PC-3 (cell line): ENCODE measurements at places on chromosomes 6 and 20. TPM values are rescaled to one million over a fixed set of nuclear protein-coding genes. Genes with fewer than 3 reads are reported as not detected.

Gene OTOR
- total RNA-seq = not detected in 2 replicates

Gene DNAJC5
- total RNA-seq = 73.7 and 80.1 TPM in 2 replicates

Gene C6orf163
- 0.62 and 0.69 TPM in 2 replicates for total RNA-seq

Gene HLA-DQA2
- total RNA-seq = not detected in 2 replicates

Gene CCDC167
- total RNA-seq = 54.1 and 56.9 TPM in 2 replicates

Gene TBXT
- total RNA-seq = not detected in 2 replicates

Gene IL17A
- total RNA-seq = not detected in 2 replicates

Gene CCN6
- not detected in 2 replicates for total RNA-seq

Gene SPEF1
- total RNA-seq = 2.0 and 2.6 TPM in 2 replicates

Gene SRSF3
- total RNA-seq = 206 and 297 TPM in 2 replicates

Gene EYS
- 0.07 TPM in 1 of 2 replicates, not detected in the other for total RNA-seq

DNA sequence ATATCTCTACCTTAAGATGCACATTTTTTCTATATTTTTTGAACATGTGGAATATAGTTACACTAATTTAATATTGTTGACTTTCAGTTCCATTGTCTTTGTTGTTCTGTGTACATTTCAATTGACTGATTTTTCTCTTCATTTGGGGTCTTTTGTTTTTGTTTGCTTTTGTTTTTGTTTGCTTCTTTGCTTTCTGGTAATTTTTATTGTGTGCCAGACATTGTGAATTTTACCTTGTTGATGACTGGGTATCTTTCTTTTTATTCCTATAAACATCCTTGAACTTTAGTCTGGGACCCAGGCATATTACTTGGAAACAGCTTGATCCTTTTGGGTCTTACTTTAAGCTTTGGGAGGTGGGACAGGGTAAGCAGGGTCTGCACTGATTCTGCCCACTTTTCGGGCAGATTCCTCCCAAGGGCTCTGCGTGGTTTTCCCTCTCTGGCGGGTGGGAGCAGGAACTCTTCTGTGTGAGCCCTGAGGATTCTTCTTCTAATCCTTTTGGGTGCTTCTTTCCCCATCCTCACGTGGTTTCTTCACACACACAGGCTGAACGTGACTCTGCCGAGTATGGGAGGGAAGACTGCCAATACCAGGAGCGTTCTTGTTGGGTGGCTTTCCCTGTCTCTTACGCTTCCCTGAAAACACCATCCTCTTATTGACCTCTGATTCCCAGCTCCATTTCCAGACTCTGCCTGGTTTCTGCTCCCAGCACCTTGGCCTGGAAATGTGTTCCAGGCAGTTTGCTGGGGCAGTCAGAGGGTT lies 200.5 kb downstream of the ARID1B start:
- DNase-seq = no peak

- DNase-seq = no peak
Observed at GRCh38 chr6:120304223-120304622, 954.7 kb upstream of the MAN1A1 start.

- peak; percentile 80 for DNase-seq
Observed at GRCh38 chr20:49508435-49509199, 26.1 kb upstream of the KCNB1 start.

DNA sequence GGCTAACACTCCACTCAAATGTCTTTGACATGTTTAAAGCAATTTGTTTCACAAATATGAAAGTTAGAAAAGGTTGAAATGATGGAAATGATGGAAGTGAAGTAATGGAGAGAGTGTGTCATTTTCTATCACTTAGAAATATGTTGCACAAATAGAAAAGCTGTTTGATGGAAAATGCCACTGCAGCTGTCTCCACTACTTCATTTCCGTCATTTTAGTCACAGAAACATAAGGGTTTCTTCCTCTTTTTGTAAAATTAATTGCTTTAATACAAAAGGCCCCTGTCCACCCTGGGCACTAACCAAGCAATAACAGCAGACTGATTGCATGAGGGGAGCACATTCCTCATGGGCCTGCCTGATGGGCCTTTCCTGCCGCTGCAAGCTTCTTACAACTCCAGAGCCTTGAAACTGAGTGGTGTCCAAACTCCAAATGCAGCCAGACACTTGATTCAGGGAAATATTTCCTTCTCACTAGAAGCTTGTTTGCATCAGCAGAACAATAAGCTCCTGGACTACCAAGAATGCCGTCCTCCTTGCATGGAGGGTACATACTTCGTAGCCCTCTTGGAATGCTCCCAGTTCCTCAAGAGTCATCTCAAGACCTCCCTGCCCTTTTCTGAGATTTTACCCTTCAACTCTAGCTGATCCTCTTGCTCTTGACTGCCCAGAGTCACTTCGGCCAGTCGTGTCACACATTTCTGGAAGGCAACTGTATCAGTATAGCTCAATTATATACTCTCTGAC lies 36.1 kb downstream of the F13A1 start:
- DNase-seq = no peak

- DNase-seq = no peak
Observed at GRCh38 chr6:126131246-126131645, 144.9 kb downstream of the TRMT11 start.

GRCh38 chr6:55704421-55704820 lies 125.4 kb upstream of the HMGCLL1 start:
- DNase-seq = peak; percentile 54

- no peak for DNase-seq
Observed at GRCh38 chr20:11120431-11120830, 446.6 kb upstream of the JAG1 start.

DNA sequence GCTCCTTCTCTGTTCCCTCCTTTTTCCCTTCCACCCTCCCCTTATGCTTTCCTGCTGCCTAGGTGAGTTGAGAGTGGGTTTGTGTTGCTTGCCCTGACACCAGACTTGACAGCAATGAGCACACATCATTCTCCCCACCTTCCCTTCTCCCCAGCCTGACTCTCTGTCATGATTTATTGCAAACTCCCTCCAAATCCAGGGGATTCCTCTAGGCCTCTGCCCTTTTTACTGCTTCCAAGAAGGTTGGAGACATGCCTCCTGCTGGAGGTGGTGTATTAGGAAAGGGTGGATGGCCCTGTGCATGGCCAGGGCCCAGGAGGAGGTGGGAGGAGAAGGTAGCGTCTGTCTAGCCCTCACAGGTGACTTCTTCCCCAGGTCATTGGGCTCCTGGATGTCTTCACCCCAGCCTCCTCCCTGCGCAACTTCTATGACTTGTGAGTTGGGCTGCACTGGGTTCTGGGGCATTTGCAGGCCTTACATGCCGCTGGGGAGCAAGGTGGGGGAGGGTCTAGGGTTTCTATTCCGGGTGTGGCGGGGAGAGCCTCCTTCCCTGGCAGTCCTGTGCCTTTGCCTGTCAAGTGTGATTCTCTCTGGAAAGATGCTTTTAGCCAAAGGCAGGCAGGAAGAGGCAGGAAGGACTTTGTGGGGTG lies 2.1 kb downstream of the MAPK13 start:
- DNase-seq = no peak

DNA sequence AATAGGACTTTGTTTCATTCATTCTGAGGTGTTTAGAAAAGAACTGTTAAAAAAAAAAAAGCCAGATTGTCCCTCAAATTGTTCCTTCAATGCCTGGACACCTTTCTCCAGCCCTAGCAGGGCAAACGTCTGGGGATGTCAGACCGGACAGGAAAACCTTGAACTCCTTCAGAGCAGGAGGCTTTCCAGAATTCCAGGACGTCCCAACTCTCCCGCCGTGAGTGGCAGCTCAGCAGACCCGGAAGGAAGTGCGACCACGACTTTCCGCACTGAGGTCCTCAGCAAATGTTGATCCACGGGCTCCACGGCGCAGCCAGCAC lies 139.1 kb downstream of the DLL1 start:
- DNase-seq = no peak

DNA sequence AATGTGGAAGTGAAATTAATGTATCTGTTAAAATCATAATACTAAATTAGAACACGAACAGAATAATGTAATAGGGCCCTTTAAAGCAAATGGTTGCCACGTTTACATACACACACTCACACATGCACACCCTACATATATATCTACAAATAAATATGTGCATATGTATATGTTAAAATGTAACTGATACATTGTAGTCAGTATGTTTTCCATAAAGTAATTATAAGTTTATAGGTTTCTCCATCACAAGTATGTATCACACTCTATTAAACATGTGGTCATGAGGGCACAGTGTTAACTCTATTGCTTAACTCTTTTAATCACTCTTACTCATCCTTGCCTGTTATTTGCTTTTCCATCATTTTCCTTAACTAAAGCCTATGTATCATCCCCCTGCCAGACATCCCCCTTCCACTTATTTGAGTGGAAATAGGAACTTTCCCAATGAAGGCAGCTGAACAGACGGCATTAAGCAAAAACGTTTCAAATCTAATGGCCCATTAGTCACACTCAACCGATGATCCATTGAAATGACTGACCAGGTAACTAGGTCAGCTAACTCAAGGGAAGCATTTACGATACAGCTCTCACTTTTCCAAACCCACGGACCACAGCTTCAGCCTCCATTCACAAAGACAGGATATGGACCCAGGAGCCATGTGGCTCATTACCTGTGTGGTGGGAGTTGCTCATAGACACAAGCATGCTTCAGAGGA lies 89.3 kb downstream of the HAO1 start:
- peak; percentile 97 for DNase-seq

- no peak for DNase-seq
Observed at GRCh38 chr6:161658211-161658610, 384.4 kb upstream of the AGPAT4 start.

DNA sequence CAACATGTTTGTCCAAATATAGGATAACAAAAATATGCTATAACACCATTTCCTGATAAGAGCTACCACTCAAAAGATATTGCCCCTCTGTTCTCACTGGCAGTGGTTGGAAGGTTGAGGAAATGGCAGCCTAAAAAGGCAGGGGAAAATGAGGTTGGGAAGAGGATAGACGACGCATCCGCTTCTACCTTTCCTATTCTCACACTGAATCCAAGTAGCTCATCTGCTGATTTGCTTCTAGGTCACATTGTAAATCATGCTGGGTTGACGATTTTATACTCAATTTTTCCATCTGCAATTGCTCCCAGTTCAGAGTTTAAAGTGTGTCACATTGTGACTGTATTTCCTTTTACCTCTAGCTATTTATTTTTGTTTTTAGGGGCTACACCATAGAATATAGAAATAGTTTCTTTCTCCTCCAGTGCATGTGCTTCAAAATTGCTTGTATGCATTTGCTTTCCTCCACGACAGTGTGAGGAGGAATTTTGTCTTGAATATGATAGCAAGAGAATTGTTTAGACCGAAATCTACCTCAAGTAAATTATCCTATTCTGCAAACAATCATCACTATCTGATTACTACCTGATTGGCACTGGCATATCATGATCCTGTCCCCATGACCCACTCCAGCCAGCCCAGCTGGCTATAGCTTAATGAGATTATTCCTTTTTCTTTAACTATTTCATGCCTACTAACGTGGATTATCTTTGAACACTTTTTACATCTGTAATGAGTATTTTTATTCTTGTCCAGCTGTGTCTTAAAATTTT lies 179.6 kb upstream of the RAB32 start:
- DNase-seq = no peak

DNA sequence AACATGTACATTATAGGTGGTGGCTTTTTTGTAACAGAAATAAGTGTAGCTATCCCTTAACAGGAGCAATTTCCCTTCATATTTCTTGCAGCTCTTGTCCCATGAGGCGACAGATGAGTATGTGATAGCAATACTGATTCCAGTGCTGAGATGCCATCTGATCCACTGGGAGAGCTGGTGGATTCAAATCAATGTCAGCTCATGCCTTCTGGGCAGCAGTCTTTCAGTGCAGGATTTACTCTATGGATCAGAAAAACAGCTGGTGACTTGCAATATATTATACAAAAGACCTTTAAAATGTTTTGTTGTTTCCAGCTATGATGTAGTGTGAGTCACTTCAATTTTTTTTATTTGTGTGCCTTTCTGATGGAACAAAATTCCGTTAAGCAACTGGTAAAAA lies 259.9 kb upstream of the SASH1 start:
- peak; percentile 2 for DNase-seq

GRCh38 chr20:56932575-56933330 lies 303.6 kb downstream of the TFAP2C start:
- DNase-seq = peak; percentile 53

- no peak for DNase-seq
Observed at GRCh38 chr20:40510622-40511021, 178.4 kb downstream of the MAFB start.

- DNase-seq = no peak
Observed at GRCh38 chr20:57392512-57393271, 1.5 kb downstream of the RBM38 start.

DNA sequence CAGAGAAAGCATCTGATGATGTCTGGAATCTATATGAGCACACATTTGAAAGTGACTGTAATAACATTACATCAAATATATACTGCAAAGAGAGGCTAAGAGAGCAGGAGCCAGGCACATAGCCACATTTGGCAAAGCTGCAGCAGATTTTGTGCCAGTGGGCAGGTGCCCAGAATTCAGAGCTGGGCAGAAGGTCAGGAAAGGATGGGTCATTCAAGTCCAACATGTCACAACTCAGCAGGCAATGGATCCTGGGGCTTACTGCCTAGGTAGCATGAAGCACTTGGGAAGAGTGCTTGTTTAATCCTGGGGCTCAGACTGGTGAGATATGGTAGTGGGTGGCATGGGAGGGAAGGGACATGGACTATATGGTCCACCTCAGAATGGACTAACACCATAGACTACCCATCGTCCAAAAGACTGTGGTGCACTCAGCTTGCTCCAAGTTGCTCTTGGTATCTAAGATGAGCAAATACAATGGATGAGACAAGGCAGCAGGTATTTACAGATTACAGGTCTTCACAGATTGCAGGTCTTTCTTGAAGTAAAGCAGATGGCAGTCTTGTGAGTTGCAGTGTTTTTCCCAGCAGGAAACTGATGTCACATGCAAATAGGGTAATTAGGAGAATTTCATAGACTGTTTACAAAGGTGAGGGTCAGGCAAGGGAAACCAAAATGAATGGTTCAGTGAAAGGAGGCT lies 31.2 kb upstream of the SHLD1 start:
- no peak for DNase-seq

GRCh38 chr6:168709390-168709789 lies 268.4 kb downstream of the SMOC2 start:
- no peak for DNase-seq

DNA sequence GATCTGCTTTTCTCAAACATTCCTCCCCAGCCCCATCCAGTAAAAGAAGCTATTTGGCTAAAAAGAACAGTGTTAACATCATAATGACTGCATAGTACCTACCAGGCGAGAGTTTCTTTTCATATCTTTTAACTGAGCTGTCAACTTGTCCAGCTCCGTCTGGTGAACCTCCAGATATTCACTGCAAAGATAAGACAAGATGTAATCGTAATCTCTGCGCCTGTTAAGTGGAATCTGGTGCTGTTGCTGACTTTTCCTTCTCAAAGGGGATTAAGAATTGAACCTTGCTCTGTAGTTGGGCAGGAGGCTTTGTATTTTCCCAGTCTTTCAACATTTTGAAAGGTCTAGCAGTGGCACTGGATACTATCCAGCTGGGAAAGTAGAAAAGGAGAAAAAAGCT lies 63.0 kb downstream of the RIPOR2 start:
- DNase-seq = no peak

GRCh38 chr6:148293181-148293995 lies 49.2 kb upstream of the SASH1 start:
- no peak for DNase-seq
